IPS DF 6.9 (cell line): ENCODE measurements at places on chromosomes 5 and 9.

DNA sequence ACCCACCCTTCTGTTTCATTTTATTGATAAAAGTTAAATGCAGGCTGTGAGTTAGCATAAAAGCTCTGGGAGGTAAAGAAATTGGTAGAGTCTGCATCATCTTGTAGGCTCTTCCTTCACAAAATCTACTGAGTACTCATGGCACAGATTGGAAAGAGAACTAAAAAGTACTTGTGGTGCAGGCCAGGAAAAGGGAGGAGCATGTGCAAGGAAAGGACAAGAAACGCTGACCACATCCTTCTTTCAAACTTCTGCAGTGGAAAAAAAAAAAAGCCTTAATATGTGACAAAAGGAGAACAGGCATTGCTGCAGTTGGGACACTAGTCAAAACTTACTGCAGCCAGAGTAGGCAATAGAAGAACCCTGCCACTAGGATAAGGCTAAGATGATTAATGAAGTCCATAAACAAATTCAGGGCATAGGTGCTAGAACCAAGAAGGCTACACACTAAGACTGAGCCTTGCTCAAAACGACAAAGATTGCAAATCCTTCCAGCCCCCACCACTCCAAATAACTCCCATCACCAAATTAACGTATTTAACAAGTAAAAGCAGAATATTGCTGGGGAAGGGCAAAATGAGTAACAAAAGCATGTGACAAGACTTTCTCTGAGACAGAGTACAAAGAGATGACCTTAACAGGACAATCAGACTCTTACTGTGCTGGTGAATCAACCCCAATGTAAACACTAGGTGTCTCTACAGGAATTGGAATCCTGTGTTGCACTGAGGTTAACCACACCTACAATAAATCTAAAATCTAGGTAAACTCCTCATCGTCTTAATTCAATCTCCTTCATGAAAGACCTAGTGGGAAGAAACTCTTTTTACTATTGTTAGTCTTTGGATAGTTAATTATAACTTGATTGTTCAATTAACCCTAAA, 1024.8 kb downstream of the TLE1 start:
- DNase-seq, result peak; percentile 9

DNA sequence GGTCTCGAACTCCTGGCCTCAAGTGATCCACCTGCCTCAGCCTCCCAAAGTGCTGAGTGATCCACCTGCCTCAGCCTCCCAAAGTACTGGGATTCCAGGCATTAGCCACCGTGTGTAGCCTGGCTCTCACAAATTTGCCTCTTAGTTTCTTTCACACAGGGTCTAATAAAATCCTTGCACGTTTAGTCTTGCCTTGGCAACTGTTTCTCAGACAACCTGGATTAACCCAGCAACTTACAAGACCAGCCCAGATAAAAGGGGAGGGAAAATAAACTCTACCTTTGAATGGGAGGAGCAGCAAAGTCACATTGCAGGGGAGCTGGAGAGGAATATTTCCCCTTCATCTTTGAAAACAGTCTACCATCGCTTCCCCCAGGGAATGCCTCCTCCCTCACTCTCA, 29.3 kb upstream of the GNA14 start:
- no peak for DNase-seq

DNA sequence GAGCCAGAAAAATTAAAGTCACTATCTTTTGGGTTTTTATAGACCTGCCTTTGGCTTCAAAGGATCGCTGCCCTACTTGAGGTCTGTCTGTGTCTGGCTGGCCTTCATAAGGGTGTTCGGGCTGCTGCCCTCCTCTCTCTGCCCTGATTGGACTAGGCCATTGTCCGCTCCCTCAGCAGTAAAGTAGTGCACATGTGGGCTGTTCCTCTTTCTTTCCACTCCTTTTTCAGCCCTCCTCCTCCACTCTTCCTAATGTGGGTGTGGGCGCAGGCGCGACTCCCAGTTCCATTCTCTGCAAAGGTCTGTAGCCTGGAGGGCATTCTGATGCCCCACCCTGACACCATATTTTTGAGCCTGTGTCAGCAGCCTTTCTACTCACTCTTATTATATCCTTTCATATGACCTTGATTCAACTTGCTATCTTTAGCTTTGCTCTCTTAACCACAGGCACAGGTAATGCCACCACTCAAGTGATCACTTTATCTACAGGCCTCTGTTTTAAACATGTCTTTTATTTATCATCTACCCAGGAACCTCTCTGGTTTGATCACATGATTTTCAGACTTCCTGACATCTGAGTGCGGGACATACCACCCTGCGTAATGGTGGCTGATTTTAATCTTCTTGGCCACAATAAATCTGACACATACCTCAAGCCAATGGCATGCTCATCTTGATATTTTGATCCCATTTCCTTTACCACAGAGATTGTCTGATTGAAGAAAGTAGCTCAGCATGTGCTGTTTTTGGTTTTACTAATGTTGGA, 144.5 kb downstream of the AOPEP start:
- DNase-seq, result no peak

- DNase-seq, result no peak
Measured at GRCh38 chr9:107807183-107807582, 317.6 kb upstream of the KLF4 start.

DNA sequence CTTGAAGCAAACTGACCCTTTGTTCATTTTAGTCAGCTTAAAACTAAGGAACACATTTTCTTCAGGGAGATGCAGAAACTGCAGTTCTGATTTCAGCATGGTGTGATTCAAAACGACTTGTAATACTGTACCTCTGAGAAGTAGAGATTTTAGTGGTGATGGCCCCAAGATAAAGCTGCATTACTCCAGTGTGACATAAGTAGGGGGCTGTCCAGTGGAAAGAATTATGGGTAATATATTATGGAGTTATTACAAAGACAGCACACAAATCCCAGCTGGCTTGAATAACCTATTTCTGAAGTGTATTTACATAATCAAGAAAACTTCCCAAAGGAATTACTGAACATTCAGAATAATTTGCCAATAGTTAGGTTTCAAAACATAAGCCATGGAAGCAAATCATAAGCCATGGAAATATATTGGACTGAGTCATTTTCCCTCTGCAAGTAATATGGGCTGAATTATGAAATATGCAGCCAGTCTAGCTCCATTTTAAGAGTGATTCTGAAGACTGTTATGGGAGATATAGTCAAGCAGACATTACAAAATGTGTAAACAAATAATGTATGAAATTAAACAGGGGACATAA, 133.7 kb upstream of the FBXL17 start:
- no peak for DNase-seq
